ENCODE measurements at places on chromosomes 1 and 21. TPM values are rescaled to one million over a fixed set of nuclear protein-coding genes. Genes with fewer than 3 reads are reported as not detected.
A peak's percentile ranks its signal among the peaks of the same experiment; 100 is the strongest.

DNA sequence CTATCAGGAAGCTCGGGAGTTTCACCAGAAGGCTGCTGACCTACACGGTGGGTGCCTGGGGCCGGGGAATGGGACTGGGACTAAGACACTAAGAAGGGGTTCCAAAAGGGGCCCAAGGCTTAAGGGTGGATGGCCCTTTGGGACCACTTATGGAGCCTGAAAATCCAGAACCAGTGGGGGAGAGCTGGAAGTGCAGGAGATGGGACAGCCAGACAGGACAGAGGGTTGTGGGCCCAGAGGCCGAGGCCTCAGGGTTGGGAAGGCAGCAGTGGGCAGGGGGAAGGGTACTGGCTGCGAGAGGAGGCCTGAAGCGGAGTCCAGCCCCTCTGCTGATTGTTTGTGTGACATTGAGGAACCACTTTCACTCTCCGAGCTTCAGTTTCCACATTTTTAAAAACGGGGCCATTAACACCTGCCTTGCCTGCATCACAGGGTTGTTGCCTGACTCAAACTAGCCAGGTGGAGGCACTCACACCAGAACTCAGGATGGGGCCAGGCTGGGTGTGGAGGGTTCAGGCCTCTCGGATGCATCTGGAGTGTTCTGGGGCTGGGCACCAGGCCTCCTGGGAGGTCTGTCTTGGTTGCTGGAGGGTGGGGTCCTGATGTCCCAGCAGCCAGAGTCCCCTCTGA is 3.0 kb downstream of the TTC24 start:
- ATAC-seq, result no peak

Gene LCE1F
- total RNA-seq, result not detected

Gene ADCY10
- 0.98 TPM for total RNA-seq

Gene SH2D1B
- not detected for total RNA-seq

Gene OR2L2
- 0.11 TPM for total RNA-seq

GRCh38 chr1:37945743-37946702 is 830 bp downstream of the INPP5B start:
- no peak for ATAC-seq

DNA sequence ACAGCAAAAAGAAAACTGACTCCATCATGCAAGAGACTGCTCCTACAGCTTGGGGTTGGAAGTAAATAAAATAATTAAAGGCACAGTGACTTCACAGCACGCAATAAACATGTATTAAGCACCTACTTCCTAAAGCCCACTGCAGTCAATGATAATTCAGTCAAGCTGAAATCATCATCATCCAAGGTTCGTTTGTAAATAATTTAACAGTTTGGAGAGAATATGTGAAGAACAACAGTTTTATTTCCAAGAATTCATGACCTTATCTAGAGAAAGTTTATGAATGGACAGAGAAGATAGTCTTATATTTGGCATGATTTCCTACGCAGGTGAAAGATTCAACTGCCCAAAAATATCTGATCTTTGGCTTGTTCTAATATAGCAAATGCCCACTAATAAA is 86.8 kb downstream of the SMYD3 start:
- ATAC-seq, result no peak

GRCh38 chr1:225426395-225427234 is 1.2 kb downstream of the LBR start:
- peak; percentile 11 for ATAC-seq

- peak; percentile 55 for ATAC-seq
Measured at GRCh38 chr1:62800825-62801306, 16.9 kb downstream of the ATG4C start.

GRCh38 chr1:22876359-22877111 is 96.1 kb downstream of the LACTBL1 start:
- no peak for ATAC-seq

GRCh38 chr21:15405214-15405613 is 324.6 kb upstream of the USP25 start:
- no peak for ATAC-seq

DNA sequence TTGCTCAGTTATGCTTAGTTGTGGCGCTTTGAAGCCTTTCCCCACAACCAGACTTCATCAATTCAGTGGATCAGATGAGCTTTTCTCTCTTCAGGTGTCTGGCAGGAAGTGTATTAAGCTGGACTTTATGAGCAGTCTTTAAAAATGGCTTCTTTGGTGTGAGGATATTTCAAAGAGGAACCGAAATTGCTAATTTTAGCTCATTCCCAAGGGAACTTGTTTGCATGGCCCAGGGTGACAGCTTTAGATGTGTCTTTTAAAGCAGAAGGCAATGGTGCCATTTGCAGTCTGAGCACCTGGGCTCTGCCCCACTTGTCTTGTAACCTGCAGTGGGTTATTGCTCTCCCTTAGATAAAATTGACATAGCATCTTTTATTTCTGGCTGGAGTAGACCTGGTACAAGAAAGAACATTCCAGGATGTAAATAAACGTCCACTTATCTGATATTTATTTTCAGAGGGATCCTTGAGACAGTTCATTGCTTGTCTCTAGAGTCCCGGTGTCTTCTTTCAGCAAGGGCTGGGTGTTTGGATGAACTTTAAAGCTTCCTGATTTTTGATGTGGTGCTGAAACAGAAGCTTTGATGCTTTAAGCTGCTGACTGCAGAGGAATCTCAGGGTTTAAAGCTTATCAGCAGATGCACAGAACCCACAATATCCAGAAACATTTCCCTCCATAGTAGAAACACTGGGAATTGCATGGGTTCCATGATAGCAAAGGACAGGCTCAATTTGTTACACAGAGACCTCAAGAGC is 241.7 kb downstream of the ADGRL2 start:
- no peak for ATAC-seq

Gene ATP1A4
- 0.48 TPM for total RNA-seq

- no peak for ATAC-seq
Measured at GRCh38 chr1:44812822-44813543, 4.7 kb downstream of the BTBD19 start.

DNA sequence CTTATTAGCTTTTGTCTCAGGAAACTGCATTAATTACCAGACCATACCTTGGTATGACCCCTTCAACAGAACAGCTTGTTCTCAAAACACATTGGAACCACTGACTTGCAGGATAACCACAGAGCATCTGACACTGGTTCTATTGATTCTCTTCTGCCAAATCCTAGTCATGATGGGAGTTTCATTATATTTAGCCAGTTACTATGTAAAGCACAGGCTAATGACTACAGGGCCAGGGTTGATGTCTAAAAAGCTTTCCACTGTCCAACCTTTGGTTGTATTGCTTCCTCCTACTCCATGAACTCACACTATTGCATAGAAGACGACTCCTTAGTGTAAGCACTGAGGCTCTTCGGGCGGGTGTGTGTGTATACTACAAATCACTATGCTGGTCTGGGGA is 3.8 kb downstream of the STMN1 start:
- ATAC-seq, result no peak

- ATAC-seq, result no peak
Measured at GRCh38 chr1:31161571-31161970, 78.1 kb downstream of the NKAIN1 start.

- ATAC-seq, result no peak
Measured at GRCh38 chr1:115170377-115170776, 81.1 kb upstream of the TSPAN2 start.

Gene DNASE2B
- not detected for total RNA-seq

DNA sequence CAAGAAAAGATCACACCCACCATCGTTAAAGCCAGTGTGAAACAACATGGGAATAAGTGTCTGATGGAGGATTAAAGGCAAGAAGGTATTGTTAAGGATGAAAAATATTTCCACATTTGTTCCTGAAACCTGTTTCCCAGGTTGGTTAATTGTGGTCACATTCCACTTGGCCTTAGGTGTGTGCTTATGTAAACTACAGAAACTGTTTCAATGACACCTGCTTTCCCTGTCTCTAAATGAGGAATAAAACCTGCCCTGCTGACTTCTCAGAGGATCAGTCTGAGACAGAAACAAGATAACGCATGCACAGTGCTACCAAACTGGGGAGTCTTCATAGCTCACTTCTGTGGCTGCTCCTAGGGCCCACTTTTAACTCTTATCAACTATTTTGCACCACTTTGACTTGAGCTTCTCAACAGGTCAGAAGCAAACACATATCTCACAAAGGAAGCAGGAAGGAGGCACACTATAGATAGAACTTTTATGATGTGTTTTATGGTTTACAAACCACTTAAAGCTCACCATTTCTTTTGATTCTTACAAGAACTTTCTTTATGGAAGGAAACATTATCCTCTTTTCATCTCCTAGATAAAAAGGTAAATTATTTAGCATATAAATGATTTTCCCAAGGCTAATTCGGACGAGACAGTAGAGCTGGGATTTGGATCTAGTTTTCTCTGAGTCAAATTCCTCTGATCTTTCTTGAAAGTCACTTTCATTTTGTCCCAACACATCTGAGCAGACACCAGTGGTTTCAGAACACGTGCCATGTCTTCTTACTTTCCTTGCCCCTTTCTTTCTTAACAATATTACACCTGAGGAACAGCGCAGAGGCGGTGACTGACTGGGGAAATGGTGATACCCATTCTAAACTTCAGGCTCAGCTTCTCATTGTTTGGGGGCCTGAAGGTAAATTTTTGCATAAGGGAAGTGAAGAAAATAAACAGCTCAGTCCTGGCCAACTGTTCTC is 33.4 kb downstream of the CYP2J2 start:
- no peak for ATAC-seq

- no peak for ATAC-seq
Measured at GRCh38 chr1:208291923-208292711, 47.9 kb upstream of the PLXNA2 start.

Gene CHI3L1
- not detected for total RNA-seq

Gene MEX3A
- total RNA-seq, result 0.15 TPM

All from activated T-helper 17 cell treated with anti-CD3 and anti-CD28 coated beads, Interleukin-2, amount 50 U/mL, for 72 hours (primary cell).